ENCODE measurements at places on chromosomes 7 and 10.

GRCh38 chr10:62684911-62685310 lies 119.6 kb upstream of the ADO start:
- DNase-seq = no peak

GRCh38 chr7:1246871-1247526 lies 14.3 kb downstream of the UNCX start:
- DNase-seq = no peak

DNA sequence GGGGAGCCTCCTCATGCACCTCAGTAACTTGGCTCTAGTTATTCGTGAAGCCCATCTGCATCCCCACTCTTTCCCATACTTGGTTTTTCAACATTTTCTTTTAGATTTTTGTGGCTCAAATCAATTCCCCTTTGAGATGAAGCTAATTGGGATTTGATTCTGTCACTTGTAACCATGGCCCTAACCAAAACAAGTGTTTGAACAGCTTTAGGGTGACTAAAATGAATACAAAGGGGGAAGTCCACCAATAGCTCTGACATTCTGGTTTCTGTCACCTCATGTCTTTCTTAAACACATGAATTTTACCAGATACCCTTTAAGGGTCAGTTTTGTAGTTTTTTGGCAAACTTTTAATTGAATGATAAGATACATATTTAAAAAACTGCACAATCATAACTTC lies 87.0 kb downstream of the PCGF5 start:
- no peak for DNase-seq

- DNase-seq = no peak
Observed at GRCh38 chr10:132387764-132388210, 9.2 kb upstream of the PWWP2B start.

DNA sequence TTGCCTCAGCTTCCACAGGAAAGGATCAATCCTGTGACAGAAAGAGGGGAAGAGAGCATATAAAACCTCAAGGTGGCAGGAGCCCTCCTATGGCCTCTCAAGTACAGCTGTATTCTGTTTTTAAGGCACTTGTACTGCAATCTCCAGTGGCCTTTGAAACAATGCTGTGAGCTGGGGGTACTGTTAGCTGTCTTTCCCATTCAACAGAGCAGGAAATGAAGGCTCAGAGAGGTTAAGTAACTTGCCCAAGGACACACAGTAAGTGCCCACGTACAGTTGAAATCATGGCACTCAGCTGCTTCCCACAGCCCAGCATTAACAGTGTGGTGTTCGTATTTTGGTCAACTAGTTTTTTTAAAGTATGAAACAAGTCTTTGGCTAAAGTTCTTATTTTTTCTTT lies 34.0 kb downstream of the DUSP5 start:
- DNase-seq = no peak

GRCh38 chr7:117874191-117874700 lies 1.0 kb upstream of the CTTNBP2 start:
- DNase-seq = no peak

DNA sequence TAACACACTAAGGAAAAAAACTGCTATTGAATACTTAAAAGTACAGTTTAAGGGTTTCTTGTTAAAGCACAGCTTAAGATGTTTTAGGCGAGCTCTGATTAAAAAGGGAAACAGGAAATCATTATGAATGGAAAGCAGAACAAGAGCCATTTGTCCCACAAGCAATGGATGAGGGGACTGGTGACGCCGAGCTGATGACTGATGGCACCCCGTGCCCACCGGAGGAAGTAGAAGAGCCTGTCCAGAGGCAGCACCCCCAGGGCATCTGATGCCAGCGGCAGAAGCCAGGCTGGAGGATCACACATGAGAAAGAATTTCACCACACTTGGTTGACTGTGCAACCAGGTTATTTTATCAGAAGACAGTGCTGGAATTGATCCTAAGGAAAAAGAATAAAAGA lies 15.0 kb upstream of the INSIG1 start:
- no peak for DNase-seq

GRCh38 chr10:82821043-82821442 lies 946.0 kb downstream of the NRG3 start:
- DNase-seq = no peak

DNA sequence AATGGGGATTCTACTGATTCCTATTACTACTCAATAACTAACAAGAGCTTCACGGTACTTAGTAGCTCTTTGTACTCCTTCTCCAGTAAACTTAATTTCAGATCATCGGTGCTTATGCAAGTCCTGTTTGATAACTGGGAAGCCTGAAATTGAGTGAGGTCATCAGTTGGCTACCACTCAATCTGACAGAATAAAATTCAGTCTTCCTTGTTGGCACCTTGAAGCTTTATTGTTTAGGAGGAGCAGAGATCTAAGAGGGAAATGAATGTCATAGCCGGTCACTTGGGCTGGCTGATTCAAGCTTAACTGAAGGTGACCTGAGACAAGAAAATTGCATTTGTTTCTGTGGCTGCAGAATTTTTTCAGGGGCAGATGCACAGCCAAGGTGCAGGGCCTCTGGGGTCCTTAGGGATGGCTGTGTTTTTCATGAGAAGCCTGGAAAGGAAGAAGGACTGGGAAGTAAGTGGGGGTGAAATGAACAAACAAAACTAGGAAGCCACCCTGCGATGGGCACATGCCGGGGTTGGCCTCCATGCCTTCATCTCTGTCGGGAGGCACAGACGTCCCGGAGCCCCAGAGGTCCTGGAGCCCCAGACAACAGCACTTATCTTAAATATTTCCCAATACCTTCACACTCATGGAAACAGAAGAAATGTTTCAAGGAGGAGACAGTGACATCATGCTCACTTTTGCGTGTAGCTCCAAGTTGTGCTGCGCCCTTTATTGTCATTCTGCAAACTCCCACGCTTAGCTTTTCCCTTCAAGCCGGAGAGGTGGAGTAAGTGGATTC lies 85.0 kb upstream of the KIF5B start:
- DNase-seq = peak; percentile 62

GRCh38 chr7:32479574-32480200 lies 10.5 kb downstream of the LSM5 start:
- DNase-seq = peak; percentile 51

GRCh38 chr7:104358446-104359132 lies 30.2 kb downstream of the LHFPL3 start:
- DNase-seq = no peak

DNA sequence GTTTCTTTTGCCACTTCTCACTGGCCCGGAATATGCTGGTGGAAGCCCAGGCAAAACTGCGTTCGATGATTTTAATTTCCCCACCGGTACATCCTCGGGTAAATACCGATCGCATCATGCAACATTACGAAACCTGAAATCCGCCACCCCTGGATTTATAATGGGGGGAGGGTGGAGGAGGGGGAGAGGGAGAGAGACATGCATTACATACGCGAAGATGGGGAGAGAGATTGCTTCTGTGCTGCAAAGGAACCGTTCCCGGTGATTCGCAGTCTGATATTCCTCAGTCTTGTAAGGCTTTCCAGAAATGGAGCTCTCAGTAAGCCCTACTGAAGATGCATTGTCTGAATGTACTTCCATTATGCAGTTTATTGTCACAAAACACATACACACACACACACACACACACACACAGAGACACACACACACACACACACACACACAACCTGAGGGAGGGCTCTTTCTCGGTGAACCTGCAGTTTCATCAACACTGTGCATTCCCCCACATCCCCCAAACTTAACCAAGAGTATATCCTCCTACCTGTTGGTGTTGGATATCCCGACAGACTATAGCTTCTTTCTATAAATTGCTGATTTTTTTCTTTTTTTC lies 741 bp downstream of the GPR85 start:
- peak; percentile 42 for DNase-seq

DNA sequence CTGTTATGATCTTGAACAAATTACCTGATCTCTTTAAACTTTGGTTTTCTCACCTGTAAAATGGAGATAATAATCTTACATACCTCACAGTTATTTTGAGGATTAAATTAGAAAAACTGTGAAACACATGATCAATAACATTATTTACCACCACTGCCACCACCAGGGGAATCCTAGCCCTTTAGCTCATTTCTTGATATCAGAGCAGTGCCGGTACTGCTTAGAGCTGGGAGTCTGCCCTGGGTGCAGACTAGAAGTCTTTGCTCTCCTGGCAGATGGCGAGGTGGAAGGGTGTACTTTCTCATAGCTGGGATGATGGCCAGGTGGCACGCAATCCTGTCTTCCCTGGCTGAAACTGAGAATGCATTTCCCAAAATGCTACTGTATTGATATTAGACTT lies 12.7 kb upstream of the EFCAB10 start:
- no peak for DNase-seq

GRCh38 chr7:93036149-93036640 lies 81.6 kb downstream of the SAMD9 start:
- no peak for DNase-seq

- no peak for DNase-seq
Observed at GRCh38 chr7:122337011-122337410, 32.5 kb upstream of the FEZF1 start.
